ENCODE measurements at places on chromosomes 3 and 15.

- no peak for DNase-seq
Measured at GRCh38 chr3:5002174-5002870, 23.1 kb downstream of the BHLHE40 start.

DNA sequence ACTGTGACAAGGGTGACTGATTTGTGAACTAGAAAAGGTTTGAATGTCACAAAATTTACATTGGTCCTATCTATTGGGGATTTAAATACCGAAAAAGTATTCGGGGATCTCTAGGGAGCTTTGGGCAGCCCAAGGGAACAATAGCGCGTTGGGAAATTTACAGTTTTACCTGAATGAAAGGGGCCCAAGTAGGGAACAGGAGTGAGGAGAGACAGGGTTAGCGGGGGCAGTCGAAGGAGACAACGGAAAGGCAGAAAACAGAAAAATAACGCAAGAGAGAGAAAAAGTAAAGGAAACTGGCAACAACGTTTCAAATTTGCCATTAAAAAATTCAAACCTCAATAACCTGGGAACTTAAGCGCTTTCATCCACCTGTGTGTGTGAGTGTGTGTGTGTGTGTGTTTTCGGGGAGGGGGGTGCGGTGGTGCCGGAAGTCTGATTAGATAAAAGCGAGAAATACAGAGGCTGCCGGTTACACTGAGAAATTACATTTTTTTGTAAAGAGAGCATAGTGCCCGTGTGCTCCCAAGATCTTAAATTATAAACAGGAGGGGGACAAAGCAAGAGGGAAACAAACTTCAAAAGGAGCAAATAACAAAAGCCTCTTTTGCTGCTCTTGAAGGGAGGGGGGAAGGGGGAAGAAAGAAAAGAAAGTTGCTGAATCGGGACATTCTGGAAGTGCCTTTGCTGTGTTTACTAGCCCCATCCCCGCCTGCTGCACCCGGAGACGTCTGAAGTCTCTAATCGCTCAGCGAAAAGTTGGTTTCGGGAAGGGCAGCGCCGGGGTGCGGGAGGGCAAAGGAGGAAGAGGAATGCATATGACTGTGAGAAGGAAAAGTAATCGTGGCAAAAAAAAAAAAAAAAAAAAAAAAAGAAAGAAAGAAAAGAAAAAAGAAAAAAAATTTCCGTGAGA lies 721 bp upstream of the ZIC1 start:
- DNase-seq: no peak

DNA sequence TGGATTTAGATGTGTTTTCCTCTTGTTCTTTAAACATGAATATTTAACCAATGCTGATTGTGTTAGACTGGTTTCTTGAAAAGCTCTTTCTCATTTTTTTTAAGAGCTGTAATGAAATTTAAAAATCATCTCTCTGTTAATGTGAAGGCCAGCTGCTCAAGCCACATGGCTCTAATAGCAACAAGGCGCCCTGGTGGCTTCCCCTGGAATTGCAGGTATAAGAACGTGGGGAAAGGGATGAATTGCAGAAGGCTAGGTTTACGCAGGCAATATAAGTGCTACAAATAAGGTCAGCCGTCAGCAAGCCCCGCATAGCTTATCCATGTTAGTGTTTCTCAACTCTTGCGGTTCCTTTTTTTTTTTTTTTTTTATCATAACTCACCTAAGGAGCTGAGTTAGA lies 108.5 kb downstream of the SAMMSON start:
- no peak for DNase-seq

GRCh38 chr15:60397772-60398445 lies at the start of gene ANXA2:
Gene ANXA2, minus strand, starts transcription at chr15:60397986. Its CDS starts 11,911 bp downstream, at chr15:60386075.
- no peak for DNase-seq

- DNase-seq: no peak
Measured at GRCh38 chr3:185896636-185897035, 41.2 kb downstream of the TRA2B start.

DNA sequence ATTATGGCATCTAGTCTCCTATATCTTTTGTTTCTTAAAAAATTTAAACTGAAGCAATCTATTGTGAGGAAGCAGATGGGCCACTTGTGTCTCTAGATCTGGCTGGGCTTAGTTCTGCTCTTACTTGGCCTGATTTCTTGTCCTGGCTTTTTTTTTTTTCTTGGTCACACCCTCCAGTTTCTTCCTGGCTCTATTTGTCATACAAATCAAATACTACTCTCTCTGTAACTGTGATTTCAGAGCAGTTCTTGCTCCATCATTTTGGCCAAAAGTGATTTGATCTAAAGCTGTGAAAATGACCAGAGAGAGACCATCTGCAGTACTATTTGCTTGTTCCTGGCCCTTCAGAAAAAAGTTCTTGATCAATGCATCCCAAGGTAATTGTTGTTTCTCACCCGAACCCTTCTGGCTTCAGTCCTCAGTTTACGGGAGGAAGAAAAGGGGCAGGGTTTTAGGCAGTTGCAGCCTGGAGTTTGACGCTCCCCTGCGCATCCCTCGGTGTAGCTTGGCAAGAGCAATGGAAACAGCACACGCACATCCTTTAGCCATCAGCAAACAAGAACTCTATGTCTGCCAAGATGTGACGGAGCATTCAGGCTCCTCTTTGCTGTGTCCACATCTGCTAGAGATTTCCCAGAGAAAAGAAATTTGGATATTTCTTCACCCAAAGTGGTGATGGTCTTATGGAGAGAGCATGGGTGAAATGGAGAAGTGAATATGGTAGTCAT lies 31.6 kb downstream of the CHST2 start:
- no peak for DNase-seq

DNA sequence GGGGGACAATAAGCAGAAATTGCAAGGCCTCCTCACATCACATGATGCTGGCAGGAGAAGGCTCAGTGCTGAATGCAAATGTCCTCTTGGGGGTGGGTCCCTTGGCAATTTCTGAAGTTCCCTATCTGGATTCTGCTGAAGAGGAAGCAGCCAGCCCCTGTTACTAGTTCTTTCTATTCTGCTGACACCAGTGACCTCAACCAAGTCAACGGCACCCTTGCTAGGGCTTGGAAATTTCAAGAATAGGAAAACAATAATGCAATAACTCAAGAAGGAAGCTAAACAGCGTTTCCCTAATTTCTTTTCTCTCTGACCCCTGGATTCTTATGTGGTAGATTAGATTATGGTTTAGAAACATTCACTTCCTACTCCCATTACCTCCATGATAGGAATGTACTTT lies 46.2 kb upstream of the FOXP1 start:
- peak; percentile 6 for DNase-seq

DNA sequence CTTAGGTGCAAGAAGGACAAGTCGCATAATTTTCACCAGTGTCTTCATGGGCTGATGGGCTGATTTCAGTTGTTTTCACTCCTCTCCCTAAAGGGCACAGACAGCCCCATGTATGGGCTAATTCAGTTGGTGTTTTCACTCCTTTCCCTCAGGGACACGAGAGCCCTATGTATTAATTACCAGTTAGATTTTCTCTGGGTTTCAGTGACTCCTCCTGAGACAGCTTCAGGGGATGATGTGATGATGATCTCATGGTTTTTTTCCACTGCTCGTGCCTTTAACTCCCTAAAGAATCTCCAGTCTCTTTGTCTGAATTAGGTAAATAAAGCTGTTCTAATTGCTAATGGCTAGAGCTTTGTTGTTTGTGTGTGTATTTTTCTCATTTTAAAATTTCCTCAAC lies 9.9 kb downstream of the RAMAC start:
- DNase-seq: no peak

All from hippocampal formation (tissue), 2 donors.